ENCODE measurements at places on chromosomes 16 and 17.

- peak; percentile 78 for DNase-seq
Measured at GRCh38 chr17:78269955-78270381, 38.5 kb downstream of the TMEM235 start.

DNA sequence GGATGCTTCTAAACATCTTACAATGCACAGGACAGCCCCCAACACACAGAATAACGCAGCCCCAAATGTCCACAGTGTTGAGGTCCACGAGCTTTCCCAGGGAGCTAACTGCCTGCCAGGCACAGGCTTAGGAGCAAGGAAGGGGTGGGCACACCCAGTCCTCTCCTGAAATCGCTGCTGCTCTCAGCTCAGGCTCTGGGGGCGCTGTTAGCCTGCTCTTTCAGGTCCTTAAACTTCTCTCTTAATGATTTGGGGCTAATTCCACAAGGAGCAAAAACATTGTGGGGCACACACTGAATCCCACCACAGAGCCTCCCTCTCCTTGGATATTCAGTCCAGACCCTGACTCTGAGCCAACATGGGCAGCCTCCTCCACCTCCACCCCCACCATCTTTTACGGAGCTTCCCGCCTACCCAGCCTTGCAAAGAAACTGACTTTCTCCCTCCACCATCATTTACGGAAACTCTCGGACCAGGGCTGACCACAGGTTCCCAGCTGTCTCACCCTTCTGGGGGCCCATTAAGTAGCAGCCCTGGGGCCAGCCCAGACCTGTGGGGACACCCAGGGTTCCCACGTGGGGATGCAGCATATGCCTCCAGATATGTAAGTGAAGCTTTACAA is 1.1 kb downstream of the CD300H start:
- peak; percentile 29 for DNase-seq

DNA sequence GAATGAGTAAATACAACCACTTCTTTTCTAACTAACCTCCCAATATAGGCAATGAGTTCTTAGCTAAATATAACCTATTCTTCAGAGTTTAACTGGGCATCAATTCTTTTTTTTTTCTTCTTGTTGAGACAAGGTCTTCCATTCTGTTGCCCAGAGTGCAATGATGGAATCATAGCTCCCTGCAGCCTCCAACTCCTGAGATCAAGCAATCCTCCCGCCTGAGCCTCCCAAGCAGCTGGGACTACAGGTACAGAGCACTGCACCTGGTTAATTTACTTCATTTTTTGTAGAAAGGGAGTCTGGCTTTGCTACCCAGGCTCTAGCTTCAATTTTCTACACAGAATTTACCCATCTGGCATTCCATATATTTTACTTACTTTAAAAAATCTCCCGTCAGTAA is 1.1 kb downstream of the METTL16 start:
- no peak for DNase-seq

DNA sequence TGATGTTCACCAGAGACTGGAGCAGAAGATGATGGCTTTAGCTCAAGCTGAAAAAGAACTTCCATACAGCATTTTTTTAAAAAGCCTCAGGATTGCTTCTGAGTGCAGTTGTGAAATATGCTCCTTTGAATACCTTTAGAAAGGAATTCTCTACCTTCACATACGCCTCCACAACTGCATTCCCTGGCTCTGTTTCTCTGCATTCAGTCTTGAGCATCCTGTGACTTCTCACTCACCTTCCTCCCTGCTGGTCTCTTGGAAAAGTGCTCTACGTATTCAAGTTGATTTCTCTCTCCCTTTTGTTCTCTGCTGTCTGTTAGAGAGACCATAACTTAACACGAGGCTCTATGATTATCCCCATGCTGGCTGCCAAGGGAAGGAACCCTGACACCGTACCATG is 34.5 kb downstream of the HS3ST2 start:
- no peak for DNase-seq

DNA sequence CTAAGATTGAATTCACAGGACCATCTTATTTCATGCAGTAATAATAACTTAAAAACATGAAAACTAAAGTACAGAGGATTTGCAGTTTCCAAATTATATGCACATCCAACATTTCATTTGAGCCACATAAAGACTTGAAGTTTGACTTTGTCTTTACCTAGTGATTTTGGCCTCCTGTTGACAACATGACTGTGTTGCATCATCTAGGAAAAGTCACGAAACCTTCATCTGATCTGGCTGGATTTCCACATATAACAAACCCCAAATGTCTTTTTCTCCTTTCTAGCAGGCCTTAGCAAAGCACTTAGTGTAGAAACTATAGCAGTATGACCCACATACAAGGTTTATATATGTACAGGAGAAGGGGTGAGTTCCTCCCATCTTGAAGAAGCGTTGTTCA is 406.5 kb upstream of the CDH5 start:
- no peak for DNase-seq

GRCh38 chr17:59466946-59467801 is 98.2 kb upstream of the DHX40 start:
- no peak for DNase-seq

DNA sequence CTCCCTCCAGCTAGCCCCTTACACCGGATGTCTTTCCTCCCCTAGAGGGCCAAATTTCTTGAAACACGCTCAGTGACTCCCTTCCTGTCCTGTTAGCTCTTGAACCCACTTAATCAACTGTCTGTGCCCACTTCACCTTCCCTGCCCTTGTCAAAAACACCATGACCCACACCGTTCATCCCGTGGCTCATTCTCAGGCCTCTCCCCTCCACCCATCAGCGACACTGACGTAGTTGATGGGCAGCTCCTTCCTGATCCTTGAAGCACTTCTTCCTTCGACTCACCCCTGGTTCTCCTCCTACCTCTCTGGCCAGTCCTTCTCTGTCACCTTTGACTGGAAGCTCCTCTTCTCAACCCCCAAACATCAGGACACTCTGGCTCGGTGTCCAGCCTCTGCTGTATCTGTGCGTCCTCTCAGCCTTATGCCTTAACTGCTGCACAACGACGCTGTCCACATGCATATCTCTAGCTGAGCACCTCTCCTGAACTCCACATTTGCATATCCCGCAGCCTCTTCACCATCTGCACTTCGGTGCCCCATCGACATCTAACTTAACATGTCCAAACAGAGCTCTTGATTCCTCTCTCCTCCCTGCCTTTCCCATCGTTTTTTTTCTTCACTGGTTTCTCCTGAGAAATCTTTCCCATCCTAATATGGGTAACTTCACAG is 39.3 kb upstream of the CCDC182 start:
- no peak for DNase-seq

DNA sequence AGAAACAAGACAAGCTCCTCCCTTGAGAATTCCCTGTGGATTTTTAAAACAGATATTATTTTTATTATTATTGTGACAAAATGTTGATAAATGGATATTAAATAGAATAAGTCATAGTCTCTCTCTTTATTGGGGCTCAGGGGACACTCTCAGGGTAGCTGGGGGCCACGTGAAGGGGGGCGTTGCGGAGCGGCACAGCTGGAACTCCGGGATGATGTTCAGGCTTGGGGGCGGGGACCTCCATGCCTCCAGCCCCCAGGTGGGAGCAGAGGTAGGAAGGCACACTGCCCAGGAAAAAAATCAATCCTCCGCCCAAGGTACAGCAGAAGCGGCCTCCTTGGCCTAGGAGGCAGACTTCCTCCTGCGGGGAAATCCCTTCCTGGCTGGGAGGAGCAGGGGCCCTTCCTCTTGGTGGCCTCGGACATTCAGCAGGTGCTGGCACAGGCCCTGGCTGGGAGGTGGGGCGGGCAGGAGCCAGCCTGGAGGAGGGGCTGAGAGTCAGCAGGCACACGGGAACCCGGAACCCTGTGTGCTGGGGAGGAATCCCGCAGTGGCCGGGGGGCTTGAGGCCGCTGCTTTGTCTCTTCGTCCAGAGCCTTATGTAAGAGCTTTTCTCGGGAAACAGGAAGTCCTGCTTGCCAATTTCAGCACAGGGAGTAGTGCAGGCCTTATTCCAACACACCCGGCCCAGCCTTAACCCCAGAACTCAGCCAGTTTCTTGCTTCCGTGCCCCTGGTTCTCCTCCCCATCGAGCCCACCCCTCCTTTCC is 591 bp upstream of the TNFSF13 start:
- no peak for DNase-seq

GRCh38 chr17:1697681-1698080 is 12.5 kb downstream of the TLCD2 start:
- DNase-seq, result no peak

GRCh38 chr16:54282202-54282927 is 4.2 kb downstream of the IRX3 start:
- DNase-seq, result peak; percentile 83

- DNase-seq, result no peak
Measured at GRCh38 chr17:47102914-47103313, 86.2 kb downstream of the CDC27 start.

DNA sequence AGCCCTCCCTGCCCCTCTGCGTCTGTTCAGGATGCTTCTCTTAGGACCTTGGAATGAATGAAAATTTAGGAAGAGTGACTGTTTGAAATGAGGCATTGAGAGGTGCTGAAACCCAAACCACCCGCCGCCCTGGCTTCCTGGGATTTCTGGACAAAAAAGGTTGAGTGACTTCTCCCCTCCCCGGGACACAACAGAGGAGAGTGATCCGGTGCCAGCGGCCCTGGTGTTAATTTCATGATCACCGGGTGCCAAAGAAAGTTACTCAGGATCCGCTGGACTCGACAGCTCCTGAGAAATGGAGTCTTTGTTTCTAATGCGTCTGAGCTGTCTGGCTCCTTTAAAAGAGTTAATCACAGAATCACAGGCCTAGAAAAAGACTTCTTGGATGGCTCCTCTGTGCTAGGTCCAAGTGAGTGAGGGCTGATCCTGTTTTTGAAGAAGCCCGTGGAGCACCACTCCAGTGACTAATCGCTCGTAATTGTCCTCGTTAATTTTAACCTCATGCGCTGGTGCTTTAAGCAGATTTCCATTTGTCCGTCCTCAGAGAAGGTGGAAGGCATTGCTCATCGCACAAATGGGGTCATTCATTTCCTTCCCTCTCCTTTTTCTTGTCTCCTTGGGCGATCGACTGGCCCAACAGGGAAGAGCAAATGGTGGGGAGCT is 144.4 kb upstream of the ZFHX3 start:
- DNase-seq, result no peak

DNA sequence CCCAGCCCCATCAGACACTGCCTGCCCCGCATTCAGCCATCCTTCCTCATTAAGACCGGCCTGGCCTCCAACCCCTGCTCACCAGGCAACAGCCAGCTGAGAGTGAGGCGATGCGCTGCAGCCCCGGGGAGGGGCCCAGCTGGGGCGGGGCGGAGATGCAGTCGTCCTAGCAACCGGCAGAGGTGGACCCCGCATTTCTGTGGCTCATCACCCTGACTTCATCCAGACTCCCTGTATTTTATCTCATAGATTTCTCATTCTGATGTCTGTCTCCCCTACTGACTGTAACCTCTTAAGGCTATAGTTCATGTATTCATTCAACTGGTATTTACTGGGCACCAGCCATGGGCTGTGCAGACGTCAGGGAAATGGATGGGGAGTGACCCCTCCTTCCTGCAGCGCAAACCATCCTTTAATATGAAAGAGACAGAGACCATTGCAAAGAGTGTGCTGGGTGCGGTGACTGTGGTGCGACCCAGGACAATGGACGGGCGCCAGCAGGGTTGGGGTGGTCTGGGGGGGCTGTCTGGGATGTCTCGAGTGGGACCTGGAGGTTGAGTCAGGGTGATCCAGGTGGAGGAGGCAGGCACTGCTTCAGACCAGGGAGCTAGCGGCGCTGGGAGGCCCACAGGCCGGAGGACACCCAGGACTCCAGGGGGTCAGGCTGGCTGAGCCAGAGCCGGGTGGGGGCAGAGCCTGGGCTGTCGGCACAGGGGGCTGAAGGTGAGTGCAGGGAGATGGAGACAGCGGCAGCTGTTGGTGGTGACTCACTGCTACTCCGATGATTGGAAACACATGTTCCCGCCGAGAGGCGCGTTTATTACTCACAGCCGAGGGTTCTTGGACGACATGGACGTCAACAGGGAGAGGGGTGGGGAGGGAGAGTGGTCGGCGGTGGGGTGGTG is 10.5 kb upstream of the TIMP2 start:
- DNase-seq, result peak; percentile 68

GRCh38 chr17:68512960-68513474 is 787 bp downstream of the PRKAR1A start:
- peak; percentile 70 for DNase-seq

GRCh38 chr16:88772871-88773811 is 11.9 kb downstream of the PIEZO1 start:
- DNase-seq, result peak; percentile 80

DNA sequence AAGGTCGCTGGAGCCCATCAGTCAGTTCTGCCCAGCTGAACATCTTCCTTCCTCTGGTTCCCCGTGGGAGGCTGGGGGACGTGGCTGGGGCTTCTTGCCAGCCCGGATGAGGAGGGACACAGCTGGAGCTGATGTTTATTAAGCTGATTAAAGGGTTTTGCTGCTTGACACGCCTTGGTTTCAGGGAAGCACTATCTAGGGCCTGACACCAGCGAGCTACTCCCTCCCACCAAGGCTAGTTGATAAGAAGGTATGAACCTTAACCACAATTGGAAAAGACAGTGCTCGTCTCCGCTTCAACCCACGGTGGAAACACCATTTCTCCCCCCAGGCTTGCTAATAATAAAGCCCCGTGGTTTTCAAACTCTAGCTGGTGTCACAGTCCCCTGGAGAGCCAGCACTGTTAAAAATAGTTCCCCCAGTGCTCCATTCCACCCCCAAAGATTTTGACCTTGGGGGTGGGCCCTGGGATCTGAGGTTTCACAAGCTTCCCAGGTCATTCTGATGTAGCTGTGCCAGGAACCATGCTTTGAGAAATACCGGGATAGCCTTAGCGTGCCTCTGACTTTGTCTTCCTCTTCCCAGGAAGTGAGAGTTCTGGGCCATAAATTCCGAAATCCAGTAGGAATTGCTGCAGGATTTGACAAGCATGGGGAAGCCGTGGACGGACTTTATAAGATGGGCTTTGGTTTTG is 5.5 kb downstream of the DHODH start:
- DNase-seq, result no peak

GRCh38 chr17:46741122-46741730 is 77.3 kb downstream of the WNT3 start:
- no peak for DNase-seq

- no peak for DNase-seq
Measured at GRCh38 chr17:36848008-36848902, 89.0 kb upstream of the LHX1 start.

- DNase-seq, result no peak
Measured at GRCh38 chr17:34800661-34801060, 160.6 kb downstream of the CCT6B start.

GRCh38 chr17:27408891-27409290 is 47.4 kb upstream of the KSR1 start:
- DNase-seq, result no peak

DNA sequence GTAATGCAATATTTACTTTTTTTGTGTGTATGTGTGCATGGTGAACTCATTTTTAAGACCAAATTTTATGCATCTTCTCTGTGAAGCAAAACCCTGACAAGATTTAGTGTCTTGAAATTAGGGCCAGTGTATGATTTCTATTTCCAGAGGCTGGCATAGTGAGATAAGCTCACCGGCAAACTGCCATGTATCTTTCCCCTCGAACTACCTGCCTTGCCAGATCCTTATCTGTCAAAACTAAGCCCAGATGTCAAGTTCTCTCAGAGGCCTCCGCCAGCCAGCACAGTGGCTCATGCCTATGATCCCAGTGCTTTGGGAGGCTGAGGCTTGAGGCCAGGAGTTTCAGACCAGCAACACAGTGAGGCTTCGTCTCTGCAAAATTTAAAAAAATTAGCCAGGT is 10.0 kb downstream of the USP32 start:
- DNase-seq, result no peak

Measured in retina (tissue), 1 donor.